Muscle of leg (tissue), 16 donors: ENCODE measurements at places on chromosomes 7 and 10. TPM values are rescaled to one million over a fixed set of nuclear protein-coding genes. Genes with fewer than 3 reads are reported as not detected.
A peak's percentile ranks its signal among the peaks of the same experiment; 100 is the strongest.

DNA sequence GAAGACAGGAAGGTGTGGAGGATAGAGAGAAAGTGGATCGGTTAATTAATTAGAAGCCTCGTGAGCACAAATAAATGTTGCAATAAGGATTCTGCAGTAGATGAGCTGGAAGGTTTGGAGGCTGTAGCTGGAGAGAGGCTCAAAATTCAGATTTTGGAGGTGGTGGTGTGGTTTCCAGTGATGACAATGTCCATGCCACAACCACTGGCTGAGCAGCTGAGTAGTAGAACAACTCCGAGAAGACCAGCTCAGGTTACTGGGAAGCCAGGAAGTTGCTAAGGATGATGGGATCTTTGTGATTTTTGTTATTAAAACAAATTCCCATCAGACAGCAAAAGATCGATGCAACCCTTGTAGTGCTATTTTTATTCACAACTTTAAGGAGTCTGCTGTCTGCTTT, 7.7 kb downstream of the SLC26A4 start:
- H3K27me3 ChIP-seq: peaks cover 14% of the 10 kb centered on the region
- H3K36me3 ChIP-seq: no peaks in the 10 kb centered on the region
- no peaks in the 10 kb centered on the region for H3K4me1 ChIP-seq
- no peak overlapping the region for H3K27ac ChIP-seq
- no peak overlapping the region for H3K4me3 ChIP-seq
- no peak for DNase-seq

GRCh38 chr10:95648138-95648537, 8.4 kb downstream of the ALDH18A1 start:
- H3K27me3 ChIP-seq: no peaks in the 10 kb centered on the region
- H3K27ac ChIP-seq: no peak overlapping the region

GRCh38 chr7:99831595-99831994, 3.8 kb downstream of the CYP3A43 start:
- H3K27ac ChIP-seq: no peak overlapping the region
- no peaks in the 10 kb centered on the region for H3K36me3 ChIP-seq
- no peaks in the 10 kb centered on the region for H3K4me1 ChIP-seq
- no peak overlapping the region for H3K4me3 ChIP-seq
- no peak for DNase-seq

DNA sequence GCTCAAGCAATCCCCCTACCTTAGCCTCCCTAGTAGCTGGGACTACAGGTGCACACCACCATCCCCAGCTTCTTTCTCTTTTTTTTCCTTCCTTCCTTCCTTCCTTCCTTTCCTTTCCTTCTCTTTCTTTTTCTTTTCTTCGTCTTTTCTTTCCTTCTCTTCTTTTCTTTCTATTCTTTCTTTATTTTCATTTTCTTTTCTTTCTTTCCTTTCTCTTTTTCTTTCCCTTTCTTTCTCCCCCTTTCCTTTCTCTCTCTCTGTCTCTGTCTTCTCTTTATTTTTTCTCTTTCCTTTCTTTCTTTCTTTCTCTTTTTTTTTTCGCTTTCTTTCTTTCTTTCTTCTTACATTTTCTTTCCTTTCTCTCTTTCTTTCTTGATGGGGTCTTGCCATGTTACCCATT, 621.3 kb downstream of the GALNT17 start:
- H3K4me1 ChIP-seq: peaks cover 11% of the 10 kb centered on the region
- H3K36me3 ChIP-seq: no peaks in the 10 kb centered on the region
- no peak for DNase-seq
- H3K4me3 ChIP-seq: no peak overlapping the region

SVOPL gene
- not detected for total RNA-seq

GRCh38 chr7:2104107-2104710, 128.5 kb downstream of the MAD1L1 start:
- no peaks in the 10 kb centered on the region for H3K36me3 ChIP-seq
- peaks cover 72% of the 10 kb centered on the region for H3K4me1 ChIP-seq
- H3K27me3 ChIP-seq: no peaks in the 10 kb centered on the region
- peak overlapping the region; percentile 47 for H3K27ac ChIP-seq
- no peak overlapping the region for H3K4me3 ChIP-seq

GLI3 gene
- 7.6 TPM for total RNA-seq

DNA sequence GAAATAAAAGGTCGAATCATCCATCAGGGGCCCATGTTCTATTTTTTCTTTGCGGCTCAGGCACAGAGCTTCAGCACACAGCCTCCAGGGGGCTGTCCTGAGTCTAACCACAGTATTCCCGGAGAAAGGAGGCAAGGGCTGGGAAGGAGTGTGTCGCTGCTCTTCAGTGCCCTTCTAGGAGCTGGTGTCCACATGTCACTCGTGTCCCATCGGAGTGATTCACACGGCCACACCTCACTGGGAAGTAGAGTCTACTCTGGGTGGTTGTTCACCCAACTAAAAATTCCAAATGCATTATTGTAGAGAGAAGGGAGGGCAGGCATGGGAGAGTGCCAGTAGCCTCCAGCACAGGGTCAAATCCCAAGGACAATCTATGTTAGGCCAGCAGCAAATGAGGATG, 114.8 kb upstream of the LANCL2 start:
- no peak for DNase-seq
- H3K4me1 ChIP-seq: peaks cover 15% of the 10 kb centered on the region
- peaks cover 26% of the 10 kb centered on the region for H3K27me3 ChIP-seq
- H3K36me3 ChIP-seq: no peaks in the 10 kb centered on the region
- H3K4me3 ChIP-seq: no peak overlapping the region

CTAGE8 gene
- total RNA-seq: 1.1 TPM

DNA sequence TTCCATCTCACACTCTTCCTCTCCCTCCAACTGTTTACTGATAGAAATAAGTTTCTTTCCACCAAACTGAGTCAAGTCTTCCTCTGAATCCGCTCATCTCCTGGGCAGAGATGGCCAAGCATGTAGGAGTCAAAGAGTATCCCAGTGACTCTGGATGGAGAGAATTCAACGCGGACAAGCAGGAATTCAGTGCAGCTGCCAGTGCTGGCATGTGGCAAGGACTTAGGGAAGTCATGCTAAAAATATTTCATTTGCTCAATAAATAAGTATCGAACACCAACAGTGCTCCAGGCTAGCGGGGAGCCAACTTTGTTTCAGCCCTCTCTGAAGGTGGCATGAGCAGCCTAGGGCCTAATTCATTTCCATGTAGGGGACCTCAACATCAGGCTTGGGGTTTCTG, 351.6 kb upstream of the ZMIZ1 start:
- no peak overlapping the region for H3K27ac ChIP-seq
- peaks cover 6% of the 10 kb centered on the region for H3K27me3 ChIP-seq
- no peak overlapping the region for H3K4me3 ChIP-seq

STX1A gene
- 10.4 TPM for total RNA-seq

- no peak overlapping the region for H3K4me3 ChIP-seq
- no peaks in the 10 kb centered on the region for H3K4me1 ChIP-seq
- H3K27ac ChIP-seq: no peak overlapping the region
- no peaks in the 10 kb centered on the region for H3K36me3 ChIP-seq
- no peak for DNase-seq
Measured at GRCh38 chr7:23787272-23787671, 77.3 kb downstream of the STK31 start.
